Activated CD4-positive, CD25-positive, alpha-beta regulatory T cell treated with anti-CD3 and anti-CD28 coated beads, Interleukin-2, amount 50 U/mL, for 72 hours (primary cell): ENCODE measurements at places on chromosomes 1 and 21.
A peak's percentile ranks its signal among the peaks of the same experiment; 100 is the strongest.

- DNase-seq, result no peak
Measured at GRCh38 chr1:62406576-62406975, 30.3 kb upstream of the USP1 start.

GRCh38 chr1:82775406-82776000 is 974.8 kb downstream of the ADGRL2 start:
- DNase-seq, result peak; percentile 47

- no peak for DNase-seq
Measured at GRCh38 chr1:26372039-26372438, 511 bp downstream of the ZNF683 start.

DNA sequence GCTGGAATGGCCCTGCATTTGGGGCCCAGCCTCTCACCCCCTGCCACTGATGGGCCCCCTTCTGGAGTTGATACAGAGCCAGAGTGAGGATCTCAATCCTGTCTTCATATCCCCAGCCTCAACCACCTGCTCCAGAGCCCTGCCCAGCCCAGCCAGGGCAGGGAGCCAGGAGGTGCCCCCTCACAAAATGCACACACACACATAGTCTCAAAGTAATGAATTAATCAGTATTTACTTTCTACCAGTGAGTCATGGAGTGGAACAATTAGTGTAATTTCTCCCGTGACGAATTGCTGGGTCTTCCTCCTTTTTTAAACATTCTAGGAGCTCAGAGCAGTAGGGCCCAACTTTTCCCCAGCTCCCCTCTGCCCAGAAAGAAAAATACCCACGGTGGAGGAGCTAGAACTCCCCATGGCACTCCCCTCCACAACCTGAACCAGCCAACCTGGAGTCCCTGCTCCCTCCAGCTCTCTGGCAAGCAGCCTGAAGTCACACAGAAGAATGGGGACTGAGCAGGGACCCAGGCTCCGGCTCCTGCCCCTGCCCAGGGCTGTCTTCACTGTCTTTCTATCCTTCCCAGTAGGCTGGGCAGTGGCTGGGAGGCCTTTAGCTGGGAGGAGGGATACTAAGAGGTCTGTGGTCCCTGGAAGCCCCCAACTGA is 29.3 kb downstream of the SDC3 start:
- no peak for DNase-seq

DNA sequence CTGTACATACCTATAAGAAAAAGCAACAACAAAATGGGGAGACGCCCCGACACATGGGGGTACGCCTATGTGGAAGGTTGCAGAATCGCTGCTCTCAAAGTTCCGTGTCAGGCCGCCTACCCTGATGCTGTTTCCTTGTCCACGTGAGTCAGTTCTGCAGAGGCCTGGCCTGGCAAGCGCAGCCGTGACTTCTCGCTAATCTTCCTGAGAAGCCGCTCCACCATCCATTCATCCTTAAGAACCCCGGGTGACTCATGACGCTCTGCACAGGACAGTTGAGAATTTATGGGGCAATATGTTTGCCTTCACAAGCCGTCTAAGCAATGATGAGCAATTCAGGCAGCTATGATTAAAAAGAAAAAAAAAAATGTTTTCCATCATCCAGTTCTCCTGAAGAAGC is 122.3 kb upstream of the TMPRSS2 start:
- no peak for DNase-seq

DNA sequence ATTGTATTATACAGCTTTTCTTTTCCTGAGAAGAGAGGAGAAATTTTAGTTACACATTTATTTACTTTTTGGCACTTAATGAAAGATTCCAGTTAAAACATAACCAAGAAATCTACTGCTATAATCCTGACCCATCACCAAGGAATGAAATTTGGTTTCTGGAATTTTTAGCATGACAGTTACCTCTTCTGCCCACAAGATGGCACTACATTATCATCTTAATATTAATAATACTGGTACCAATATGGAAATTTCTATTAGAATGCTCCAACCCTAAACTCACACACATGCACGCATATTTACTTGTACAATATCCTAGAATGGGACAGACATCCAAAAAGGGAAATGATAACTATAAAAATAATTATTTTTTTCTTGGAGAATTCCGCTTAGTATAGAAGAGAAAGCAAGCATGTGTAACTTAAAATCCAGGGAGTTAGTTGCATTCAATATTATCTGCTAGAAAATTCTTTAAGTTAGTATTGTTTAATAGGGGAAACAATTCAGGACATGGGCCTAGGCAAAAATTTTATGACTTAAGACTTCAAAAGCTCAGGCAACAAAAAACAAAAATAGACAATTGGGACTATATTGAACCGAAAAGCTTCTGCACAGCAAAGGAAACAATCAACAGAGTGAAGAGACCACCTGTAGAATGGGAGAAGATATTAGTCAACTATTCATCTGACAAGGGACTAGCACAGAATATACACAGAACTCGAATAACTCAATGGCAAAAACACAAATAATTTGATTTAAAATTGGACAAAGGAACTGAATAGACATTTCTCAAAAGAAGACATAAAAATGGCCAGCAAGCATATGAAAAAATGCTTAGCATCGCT is 37.4 kb downstream of the MAP3K21 start:
- no peak for DNase-seq

DNA sequence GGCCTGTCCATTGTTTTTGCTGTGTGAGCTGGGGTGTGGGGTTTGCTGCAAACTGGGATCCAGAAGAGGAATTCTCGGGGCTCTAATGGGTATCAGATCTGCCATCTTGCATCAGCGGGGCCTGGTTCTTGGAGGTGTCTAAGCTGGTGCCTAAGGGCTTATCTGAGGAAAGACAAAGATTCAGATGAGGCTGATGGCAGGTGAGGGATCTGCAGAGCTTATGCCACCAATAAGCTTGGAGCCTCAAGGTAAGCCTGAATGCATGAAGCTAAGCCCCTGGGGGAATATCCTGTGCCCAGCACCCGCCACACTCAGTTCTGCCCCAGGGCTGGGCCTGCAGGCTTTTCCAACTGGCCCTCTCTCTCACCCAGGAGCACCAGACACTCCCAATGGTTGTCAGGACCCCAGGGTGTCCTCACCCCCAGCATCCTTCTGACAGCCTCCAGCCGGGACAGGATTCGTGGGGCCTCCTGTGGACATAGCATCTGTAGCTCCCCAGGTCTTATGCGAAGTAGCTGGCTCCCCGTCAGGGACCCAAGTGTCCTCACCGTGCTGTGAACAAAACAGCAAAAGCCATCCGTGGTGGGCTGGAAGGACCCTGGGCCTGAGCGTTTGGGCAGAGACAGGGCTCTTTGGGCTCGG is 9.5 kb upstream of the GSTM3 start:
- DNase-seq, result peak; percentile 21

- no peak for DNase-seq
Measured at GRCh38 chr1:111628153-111628552, 8.6 kb downstream of the RAP1A start.

DNA sequence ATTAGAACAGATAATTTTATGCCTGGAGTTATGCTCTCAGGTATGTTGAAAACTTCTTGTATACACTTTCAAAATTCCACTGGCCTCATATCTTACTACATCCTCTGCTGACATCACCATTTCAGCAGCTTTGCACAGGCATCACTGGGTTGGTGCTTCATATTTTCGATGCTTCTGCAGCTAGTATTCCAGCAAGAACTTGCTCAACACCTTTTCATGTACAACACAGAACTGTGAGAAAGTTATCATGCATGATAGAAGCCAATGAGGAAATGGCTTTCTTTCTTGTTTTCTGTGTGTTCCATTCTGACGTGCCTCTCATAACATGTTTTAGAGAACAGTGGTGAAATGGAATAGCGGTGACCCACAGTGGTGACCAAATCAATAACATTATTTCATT is 5.1 kb upstream of the GBP5 start:
- DNase-seq, result no peak

DNA sequence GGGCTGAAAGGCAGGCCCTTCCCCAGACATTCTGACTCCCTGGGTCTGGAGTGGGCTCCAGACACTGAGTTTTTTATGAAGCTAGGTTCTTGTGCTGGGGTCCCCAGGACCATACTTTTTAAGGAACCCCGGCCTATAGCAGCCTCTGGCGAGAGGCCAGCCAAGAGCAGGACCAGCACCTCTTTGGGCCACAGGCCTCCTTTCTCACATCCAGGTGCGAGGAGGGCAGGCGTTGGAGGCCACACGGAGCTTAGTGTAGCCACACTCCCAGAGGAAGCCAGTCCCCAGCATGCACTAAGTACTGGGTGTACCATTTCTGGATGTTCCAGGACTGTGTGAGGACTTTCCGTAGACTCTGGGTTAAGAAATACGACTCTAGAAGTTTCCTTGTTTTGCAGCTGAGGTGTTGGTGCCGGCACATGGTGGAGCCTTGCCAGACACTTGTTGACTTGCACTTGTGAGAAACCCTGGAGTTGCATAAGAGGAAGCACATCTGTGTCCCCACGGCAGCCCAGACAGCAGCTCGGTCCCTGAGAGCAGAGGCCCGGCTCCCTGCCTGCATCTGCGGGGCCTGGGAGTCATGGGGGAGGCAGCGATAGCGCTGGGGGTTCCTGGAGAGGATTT is 122.2 kb upstream of the VAMP3 start:
- no peak for DNase-seq

DNA sequence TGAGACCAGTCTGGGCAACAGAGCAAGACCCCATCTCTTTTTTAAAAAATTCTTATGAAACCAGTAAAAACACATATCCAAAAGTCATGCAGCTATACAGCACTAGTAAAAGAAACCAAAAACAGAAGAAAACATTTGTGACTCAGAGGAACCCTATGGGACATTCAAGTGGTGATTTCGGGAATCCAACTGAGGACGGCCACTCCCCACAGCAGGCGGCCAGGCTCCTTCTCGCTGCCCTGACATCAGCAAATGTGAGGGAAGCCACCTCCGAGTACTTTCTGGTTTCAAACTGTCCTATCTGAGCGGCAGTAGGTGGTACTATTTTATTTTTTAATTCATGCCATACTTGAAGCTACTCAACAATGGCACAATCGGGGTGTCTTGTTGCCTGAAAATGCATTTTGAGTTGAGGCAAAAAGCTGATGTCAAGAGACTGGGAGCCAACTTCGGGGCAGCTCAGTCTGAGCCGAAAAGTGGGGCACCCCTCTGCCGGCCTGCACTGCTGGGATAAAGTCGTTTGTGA is 3.3 kb downstream of the SUMO3 start:
- no peak for DNase-seq

DNA sequence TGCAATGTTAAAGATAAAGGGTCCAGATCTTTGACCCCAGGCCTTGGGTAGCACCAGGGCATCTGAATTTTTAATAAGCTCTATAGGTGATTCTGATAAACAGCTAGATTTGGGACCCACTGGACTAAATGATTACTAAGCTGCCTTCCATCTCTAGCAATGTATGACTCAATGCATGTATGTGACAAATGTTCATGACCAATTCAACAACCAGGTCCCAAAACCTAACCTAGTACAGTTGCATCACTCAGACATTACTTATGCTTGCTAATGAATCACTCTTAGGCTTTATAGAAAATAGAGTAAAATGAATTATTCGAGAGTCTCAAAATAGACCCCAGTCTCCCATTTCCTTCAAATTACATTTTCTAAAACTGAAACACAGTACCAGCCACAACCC is 35.5 kb downstream of the RCAN1 start:
- DNase-seq, result no peak

- DNase-seq, result no peak
Measured at GRCh38 chr1:200376528-200376927, 33.3 kb downstream of the ZNF281 start.

DNA sequence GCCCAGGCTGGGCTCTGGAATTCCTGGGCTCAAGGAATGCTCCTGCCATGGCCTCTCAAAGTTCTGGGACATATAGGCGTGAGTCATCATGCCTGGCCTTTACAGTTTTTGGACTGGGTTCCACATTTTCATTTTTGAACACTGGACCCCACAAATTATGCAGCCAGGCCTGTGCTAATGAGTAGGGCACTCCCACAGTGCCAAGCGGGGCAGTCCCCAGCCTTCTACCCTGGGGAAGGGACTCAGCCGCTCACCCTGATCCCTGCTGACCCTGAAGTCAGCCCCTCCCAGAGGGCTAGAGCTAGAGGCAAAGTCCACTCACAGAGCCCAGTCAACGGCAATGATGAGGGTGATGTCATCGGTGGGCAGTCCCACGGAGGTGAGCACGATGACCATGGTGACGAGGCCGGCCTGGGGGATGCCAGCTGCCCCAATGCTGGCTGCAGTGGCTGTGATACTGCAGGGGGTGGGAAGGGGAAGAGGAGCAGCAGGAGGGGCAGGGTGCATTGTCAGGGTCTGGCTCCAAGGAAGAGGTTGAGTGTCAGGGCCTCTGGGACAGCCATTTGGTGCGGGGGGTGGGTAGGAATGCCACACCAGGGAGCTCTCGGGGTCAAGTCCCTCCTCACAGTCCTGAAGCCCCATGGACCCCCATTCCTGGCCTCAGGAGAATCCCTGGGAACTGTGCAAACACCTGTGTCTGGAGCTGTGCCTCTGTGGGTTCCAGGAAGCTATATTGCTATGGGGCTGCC is 27.6 kb downstream of the PODN start:
- no peak for DNase-seq

GRCh38 chr1:245957427-245957826 is 549.7 kb downstream of the SMYD3 start:
- DNase-seq, result no peak

DNA sequence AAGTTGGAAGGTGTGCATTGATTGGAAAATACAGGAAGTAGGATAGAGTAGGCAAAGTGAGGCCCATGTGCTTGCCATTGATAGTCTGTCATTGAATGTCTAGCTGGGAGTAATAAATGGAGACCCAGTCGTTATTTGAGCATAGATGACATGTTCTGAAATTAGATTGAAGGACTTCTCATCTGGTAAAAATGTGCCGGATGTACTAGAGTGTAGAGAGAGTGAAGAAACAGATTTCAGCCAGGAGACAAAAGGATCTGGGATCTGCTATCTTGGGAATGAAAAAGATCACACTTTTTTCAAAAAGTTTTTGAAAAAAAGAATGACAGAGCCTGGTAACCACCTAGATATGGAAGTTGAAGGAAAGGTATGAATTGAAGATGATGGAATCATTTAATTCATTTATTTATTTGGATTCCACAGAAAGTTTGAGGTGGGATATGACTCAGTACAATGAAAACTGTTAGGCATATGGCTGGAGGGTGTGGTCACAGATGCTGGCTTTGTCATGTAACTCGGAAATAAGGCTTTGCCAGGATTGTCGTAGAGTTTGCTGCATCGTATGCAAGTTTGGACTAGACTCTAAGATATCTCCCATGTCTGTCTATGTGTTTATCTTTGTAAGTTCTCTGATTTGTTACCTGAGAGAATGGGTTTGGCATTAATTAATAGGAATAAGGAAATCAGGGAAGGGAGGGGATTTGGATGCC is 137.1 kb downstream of the PBX1 start:
- no peak for DNase-seq
